ENCODE measurements at places on chromosomes 4 and X. TPM values are rescaled to one million over a fixed set of nuclear protein-coding genes. Genes with fewer than 3 reads are reported as not detected.

GRCh38 chr4:48017108-48017571 is 568 bp downstream of the NIPAL1 start:
- DNase-seq: peak; percentile 9

GRCh38 chr4:3514806-3515501 is 17.3 kb downstream of the LRPAP1 start:
- DNase-seq: no peak

DNA sequence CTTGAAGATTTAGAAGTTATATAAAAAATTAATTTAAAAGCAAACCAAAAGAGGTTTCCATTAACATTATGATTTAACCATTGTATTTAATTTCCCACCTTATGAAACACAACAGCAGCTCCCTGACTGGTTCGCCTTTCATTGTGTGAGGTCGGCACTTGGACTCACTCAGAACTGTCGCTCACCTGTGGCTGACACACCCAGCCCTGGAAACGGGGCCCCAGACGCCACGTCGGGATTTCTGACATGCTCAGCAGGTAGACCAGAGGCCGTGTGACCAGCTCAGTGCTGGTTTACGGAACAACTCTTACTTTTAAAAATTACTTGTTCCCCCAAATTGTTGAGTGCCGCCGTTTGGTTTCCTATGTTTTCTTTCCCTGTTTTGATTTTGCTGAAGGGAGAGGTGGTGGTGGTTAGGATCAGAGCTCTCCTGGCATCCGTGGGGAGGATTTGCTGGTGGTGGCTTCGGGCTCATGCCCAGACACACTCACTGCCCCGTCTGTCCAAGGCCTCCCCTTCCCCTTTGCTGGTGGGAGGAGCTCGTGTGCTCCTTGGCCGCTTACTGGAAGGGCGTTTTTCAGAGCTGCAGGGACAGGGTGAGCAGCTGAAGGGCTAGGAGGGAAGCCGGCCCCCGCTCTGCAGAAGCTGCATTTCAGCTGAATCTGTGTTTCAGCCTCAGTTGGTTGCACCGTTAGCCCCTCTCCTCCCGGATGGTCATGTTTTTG is 59.2 kb downstream of the CPLX1 start:
- no peak for DNase-seq

- no peak for DNase-seq
These were observed 62.6 kb upstream of the TEX13D start for GRCh38 chrX:124269881-124270280.

DNA sequence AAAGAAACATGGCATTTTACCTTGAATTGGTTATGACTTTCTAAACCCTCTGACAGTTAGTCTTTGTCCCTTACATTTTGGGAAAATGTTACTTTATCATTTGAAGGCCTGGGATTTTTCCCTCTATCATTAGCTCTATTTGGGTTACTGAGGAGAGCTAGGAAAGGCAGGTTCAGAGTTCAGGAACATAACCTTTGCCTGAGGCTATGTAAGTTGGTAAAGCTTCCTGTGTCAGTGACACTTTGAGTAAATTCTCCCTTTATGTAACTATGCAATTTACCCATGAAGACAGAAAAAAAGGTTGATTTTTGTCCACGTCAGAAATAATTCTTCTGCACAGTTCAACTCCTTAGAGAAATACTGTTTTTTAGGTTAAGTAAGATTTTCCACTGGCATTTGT is 171.8 kb upstream of the NRK start:
- DNase-seq: no peak

Gene TAB3
- 31.0 TPM for total RNA-seq

Gene TEX13B
- total RNA-seq: not detected

Gene PPEF2
- total RNA-seq: not detected

Measured in tibial nerve (tissue), 4 donors.